ENCODE measurements at places on chromosomes 6 and 20.

DNA sequence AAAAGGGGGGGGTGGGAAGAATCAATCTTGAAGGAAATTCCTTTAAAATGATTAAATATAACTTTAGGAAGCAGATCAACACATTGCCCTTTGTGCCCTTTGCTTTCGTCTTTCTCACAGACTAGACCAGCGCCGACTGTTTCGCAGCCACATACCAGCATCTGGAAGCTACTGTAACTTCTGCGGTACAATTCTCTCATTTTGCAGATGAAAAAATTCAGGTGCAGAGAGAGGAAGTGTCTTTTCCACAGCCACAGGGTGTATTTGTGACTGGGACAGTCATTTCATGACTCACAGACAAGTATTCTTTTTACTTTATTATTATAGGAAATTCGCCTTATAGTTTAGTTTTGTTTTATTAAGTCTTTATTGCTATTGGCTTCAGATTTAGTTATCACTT, 84.2 kb downstream of the UST start:
- no peak for DNase-seq

DNA sequence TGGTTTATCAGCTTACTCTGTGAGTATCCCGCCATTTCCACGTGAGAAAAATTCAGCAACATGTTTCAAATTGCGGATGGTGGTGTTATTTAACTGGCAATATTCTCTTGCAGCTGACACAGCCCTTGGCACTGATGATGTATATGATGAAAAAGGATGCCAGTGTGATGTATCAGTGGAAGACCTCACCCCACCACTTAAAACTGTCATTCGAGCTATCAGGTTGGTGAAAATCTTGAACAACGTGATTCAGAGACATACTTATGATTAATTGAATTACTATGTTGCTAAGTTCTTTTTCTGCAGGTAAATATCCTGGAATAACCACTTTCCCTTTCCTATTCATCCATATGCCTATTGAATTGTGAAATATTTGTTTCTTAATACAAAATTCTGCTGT, 55.7 kb downstream of the KHDC1L start:
- DNase-seq = no peak

- DNase-seq = no peak
Observed at GRCh38 chr20:23955896-23956295, 32.7 kb downstream of the GGTLC1 start.

DNA sequence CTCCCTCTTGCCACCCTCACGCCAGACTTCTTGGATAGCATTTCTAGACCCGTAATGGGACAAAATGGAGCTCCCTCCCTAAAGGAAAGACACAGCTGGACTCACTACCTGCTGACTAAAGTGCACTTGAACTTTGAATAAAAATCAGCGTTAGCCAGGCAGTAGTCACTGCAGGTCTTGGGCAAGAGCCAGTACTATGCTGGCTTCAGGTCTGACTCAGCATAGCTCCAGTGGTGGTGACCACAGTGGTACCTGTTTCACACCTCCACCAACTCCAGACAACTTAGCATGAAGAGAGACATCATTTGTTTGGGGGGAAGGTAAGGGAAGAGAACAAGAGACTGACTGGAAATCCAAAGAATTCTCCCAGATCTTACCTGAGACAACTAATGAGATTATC, 906.8 kb downstream of the GRIK2 start:
- no peak for DNase-seq

DNA sequence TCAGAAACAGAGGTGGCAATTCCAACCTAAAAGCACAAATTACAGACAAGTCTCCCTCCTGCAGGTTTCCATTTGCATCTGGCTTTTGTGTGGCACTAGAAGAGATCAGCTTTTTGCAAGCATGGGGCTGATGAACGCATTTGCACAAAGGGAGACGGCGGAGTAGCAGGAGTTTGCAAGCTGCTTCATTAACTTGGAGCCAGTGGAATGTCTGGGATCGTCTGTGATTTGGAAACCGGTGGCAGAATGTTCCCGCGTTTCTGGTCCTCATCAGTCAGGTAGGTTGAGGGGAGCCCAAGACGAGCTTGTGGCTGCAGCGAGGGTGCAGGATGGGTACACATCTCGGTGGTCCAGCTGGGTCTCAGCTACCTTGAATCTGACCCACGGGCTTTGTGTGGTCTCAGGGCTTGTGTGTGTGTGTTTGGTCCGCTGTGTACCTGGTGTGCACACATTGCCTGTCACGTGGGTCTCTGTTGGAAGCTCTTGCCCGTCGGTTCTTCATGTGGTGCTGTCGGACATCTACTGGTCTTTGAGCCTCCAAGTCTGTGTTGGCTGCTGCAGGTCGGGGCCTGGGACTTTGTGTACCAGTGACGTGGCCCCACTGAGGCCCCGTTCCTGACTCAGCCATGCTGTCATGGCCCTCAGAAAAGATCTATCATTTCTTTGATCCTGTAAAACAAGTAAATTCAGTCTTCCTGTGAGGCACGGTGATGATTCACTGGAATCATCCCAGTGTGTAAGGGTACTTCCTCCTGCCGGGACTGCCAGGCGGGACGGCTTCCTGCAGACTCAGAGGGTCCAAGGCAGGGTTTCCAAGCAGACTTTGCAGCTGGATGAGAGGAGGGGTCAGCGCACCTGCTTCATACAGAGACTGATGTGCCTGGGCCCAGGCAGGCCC, 12.4 kb upstream of the MYT1 start:
- DNase-seq = no peak

GRCh38 chr20:55456316-55456940, 548.9 kb downstream of the CBLN4 start:
- DNase-seq = no peak
